ENCODE measurements at places on chromosomes 4 and X.

GRCh38 chr4:125225806-125226205, 88.9 kb upstream of the FAT4 start:
- no peak for DNase-seq

GRCh38 chr4:7355795-7356194, 78.9 kb downstream of the PSAPL1 start:
- DNase-seq, result no peak

DNA sequence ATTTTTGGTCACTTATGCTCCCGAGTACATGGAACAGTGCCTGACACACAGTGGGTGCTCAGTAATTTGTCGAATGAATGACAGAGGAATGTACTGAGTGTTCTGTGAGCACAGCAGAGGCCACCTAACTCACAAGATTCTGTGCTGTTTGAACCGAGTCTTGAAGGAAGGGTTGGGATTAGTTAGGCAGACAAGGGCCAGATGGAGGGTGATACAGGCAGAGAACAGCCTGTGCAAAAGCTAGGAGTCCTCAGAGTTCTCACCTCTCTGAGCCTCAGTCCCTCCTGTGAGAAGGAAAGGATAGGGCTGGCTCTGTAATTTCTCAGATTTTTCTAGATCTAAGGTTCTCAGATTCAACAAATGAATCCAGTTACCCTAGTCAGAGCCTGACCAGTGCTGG, 108.8 kb downstream of the NHSL2 start:
- DNase-seq, result no peak

- DNase-seq, result no peak
These were observed 11.7 kb downstream of the ADGRL3 start for GRCh38 chr4:61211781-61212180.

GRCh38 chrX:15856222-15856587, 1.6 kb upstream of the AP1S2 start:
- no peak for DNase-seq

DNA sequence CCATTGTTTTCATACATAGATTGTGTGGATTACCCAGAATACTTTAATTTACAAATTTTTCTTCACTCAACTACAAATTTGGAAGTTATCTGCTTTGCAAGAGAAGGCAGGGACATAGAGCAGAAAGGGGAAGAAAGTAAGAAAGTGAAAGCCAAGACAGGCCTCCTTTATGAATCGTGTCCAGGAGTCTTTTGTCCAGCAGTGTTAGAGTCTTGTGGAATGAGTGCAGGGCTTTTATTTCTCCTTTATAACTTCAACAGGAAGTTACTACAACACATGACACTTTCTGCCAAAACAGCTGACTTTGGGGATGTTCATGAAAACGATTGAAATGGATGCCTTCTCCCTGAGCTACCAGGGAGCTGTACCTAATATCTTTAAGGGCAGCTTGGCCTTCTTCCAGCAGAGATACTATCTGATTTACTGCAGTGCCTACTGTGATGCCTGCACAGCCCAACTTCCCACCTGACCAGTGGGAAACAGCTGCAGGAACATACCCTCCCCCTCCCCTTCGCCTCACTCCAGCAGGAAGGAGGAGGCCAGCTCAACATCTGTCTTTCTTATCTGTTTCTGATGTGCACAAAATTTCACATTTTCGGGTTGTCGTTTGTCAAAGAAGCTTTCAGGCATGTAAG, 557.7 kb upstream of the SLIT2 start:
- no peak for DNase-seq

- DNase-seq, result no peak
These were observed 128.6 kb downstream of the SHROOM3 start for GRCh38 chr4:76563454-76564122.

DNA sequence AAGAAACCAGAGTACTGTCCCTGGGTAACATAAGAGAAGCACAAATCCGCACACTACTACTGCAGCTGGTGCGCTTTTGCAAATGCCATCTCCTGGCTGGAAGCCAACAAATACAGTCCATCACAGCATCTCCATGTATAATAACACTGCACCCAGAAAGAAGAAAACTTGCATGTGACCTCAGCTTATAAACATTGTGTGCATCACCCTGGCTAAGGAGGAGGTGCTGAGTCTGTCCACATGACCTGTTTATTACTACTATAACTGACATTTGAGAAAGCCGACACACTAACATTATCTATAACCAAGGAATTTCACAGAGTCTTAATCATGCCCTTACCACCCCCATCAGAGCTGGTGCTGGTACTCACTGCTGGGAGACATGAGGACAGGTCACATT, 516.8 kb downstream of the CFAP47 start:
- DNase-seq, result no peak

GRCh38 chrX:101257448-101258258, 33.5 kb downstream of the TAF7L start:
- peak; percentile 24 for DNase-seq

DNA sequence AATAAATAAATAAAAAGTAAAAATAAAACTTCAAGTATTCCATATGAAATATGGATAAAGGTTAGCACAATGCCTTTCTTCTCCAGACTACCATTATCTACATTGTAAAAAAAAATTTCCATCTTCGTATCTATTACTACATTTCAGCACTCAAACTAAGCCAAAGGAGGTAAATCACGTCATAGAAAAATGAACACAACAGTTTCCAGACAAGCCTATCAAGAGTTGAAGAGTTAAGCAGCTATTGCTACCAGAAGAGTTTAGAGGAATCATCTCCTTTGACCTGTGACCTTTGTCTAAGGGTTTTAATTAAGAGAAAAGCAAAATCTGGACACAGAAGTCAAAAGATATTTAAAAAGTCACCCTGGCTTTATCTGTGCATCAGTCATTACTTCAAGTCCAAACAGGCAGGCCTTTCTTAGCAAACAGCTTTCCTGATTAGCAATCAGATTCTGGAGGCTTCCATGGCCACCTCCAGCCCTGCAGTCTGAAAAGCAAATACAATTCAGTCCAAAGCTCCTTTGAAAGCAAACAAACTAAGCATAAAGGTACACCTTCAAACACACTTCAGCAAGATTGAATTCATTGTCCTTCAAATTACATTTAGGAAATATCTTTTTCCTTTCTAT, 82.2 kb downstream of the APBB2 start:
- no peak for DNase-seq

GRCh38 chr4:30719454-30720020, 632 bp upstream of the PCDH7 start:
- DNase-seq, result peak; percentile 72

DNA sequence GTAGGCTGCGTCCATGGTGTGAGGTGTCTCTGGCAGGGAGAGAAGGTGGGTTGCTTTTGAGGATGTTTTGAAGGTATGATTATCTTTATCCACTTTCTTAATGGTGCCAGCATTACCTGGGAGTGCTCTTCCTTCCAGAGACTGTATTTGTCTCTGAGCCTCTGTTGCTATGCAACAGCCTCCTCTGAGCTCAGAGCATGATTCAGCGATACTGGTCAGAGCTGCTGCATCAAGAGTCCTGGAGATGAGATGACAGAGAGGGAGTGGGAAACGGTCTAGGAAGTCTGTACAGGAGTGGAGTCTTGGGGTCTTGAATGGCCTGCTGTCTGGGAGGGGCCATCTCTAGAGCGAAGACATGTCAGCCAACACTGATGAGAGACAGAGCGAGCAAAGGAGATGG, 104.4 kb upstream of the RAB40AL start:
- peak; percentile 69 for DNase-seq

DNA sequence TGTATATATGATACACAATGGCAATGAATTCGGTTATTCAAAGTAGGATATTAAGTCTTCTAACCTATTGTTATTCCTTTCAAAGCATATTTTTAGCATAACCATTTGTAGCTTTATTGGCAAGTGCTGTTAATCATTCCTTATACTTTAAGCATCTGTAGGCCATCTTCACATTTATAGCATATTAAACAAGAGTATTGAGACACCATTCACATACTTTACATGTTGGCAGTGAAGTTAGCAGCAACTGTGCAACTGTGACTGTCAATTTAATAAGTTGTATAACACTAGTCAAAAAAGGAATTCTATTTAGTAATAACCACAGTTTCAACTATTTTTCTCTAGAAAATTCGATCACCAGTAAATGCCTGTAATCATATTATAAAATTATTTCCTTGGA, 107.3 kb upstream of the MYOZ2 start:
- no peak for DNase-seq

DNA sequence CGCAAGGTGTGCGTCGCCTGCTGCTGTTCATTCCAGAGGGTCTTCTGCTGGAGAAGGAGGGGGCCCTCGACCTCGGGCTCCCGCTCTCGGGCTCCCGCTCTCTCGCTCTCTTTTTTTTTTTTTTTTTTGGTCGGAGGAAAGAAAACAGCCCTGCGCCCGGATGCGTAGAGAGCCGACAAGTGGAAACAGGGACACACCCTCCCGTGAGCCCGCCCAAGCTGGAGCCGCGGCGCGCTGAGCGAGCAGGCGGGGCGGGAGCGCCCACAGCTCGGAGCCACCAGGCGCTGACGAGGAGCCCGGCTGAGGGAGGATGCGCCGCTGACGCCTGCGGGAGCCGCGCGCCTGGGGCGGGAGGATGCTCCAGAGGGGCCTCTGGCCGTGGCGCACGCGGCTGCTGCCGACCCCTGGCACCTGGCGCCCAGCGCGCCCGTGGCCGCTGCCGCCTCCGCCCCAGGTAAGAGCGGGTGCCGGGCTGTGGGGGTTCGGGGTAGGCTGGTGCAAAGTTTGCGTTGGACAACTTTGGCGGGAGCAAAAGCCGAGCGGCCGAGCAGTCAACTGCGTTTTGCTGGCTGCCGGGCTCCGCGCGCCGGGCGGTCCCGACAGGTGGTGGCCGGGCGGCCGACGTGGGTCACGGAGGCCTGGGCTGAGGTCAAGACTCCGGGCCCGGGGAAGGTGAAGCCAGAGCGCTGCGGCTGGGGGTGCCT, at the start of gene MCUB:
Gene MCUB (plus strand): TSS at position 264 of the 704 bp plus-strand sequence. CDS start 92 bp downstream, at position 356.
- DNase-seq, result peak; percentile 90

DNA sequence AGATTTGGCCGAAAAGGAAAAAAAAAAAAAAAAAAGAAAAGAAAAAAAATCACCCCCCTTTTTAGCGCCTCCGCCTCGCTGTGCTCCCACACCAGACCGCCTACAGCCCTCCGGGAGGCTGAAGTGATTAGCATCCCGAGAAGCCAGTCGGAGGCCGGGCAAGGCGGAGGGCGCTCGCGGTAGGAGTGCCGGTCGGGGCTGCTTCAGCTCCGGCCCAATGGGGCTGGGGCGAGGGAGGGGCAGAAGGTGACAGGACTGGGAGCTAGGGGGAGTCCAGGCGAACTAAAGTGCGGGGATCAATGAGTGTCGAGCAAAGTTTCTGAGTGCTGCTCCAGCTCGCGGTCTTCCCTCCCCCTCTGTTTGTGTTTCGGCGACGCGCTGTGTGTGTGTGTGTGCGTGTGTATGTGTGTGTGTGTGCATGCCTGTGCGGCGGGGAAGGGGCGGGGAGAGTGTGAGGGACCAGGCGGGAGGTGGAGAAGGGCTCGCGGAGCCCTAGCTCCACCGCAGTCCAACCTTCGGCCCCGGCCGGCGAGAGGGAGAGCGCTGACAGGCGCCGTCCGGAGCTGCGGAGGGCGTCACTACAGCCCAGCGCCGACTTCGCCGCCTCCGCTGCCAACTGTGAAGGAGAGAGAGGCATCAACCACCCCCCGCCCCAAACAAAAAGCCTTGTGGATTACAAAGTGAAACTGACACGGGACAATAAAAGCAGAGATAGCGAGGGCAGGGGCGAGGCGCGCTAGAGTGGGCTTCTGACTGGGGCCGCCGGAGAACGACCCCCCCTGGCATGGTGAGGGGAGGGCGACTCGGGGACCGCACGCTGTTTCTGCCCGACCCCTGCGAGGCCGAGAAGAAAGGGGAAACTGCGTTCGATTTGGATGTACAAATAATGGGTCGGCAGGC, at the start of gene FAT4:
Gene FAT4 (plus strand): TSS at position 280 of the 900 bp plus-strand sequence. CDS start 1,457 bp downstream, outside the sequence.
- peak; percentile 98 for DNase-seq

DNA sequence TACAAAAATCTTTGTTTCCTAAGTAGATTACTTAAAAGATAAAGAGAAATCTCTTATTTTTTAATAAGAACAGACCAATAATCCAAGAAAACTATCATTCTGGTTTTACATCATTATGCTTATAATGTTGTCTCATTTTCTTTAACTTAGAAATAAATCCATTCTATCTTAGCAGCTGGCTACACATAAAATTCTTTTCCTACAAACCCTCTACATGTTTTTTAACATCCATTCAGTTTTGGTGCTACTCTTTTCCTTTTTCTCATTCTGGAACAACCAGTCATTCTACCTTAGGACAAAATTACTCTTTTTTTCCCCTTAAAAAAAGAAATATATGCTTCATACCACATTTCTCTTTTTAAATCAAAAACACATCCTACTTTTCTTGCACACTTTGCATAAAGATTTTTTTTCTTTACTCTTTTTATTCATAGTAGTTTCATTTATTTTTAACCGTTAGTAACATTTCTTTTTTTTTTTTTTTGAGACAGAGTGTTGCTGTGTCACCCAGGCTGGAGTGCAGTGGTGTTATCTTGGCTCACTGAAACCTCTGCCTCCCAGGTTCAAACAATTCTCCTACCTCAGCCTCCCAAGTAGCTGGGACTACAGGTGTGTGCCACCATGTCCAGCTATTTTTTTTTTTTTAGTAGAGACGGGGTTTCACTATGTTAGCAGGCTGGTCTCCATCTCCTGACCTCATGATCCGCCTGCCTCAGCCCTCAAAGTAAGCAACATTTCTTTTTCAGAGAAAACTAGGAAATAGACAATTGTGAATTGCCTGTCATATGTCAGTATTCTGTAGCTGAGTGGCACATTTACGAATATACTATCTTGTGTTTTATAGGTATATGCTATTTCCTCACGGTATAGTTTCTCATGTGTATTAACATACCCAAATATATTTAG, 562.8 kb downstream of the ADGRL3 start:
- DNase-seq, result no peak

GRCh38 chrX:24148535-24149350, 786 bp upstream of the ZFX start:
- peak; percentile 84 for DNase-seq

- no peak for DNase-seq
These were observed 20.8 kb upstream of the TMEM184C start for GRCh38 chr4:147596377-147596776.

DNA sequence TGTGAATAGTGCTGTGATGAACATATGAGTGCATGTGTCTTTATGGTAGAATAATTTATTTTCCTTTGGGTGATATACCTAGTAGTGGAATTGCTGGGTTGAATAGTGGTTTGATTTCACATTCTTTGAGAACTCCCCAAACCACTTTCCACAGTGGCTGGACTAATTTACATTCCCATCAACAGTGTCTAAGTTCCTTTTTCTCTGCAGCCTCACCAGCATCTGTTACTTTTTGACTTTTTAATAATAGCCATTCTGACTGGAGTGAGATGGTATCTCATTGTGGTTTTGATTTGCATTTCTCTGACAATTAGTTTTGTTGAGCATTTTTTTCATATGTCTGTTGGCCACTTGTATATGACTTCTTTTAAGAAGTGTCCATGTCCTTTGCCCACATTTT, 29.1 kb downstream of the JADE3 start:
- peak; percentile 42 for DNase-seq

- peak; percentile 9 for DNase-seq
These were observed 74.6 kb upstream of the AP1S2 start for GRCh38 chrX:15929194-15929593.

- no peak for DNase-seq
These were observed 49.8 kb downstream of the SH3RF1 start for GRCh38 chr4:169220854-169221411.

DNA sequence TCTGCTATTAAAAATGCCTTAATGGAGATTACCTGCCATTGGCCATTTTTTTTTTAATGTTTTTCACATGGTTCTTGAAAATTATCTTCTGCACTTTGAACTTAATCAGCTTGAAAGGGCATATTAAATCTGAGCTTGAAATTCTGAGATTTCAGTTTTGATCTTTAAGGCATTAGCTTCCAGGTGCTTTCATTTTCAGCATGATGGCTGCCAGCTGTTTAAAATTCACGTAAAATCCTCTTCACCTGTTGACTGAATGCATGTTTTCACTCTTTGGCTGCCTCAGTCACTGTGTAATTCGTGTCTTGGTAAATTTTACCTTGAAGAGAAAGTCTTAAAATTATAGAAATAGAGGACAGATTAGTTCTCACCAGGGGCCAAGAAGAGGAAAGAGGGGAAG, 39.6 kb downstream of the SMAD1 start:
- no peak for DNase-seq

Measured in fibroblast of skin of right biceps (primary cell).